Activated CD8-positive, alpha-beta memory T cell treated with anti-CD3 and anti-CD28 coated beads for 1 hour (primary cell): ENCODE measurements at places on chromosomes 4 and X.

DNA sequence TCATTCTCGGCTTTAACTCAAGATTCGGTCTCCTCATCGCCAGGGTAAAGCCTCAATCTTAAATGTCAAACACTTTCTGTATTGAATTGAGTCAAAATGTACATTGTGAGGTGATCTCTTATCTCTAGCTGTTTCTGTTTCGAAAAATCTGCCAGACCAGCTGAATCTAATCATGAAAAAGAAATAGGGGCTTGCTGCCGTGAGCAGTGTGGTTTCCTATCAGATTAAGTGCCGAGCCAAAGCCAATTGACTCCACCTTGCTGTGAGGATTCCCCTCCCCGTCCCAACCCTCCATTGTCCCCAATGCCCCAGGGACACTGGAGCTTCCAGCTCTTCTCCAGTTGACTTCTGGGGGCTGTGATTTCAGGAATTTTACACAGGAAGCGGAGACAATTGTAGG lies 12.5 kb upstream of the CRLF2 start:
- no peak for DNase-seq

GRCh38 chr4:131764730-131765129 lies 1384.4 kb upstream of the PCDH10 start:
- DNase-seq: no peak

DNA sequence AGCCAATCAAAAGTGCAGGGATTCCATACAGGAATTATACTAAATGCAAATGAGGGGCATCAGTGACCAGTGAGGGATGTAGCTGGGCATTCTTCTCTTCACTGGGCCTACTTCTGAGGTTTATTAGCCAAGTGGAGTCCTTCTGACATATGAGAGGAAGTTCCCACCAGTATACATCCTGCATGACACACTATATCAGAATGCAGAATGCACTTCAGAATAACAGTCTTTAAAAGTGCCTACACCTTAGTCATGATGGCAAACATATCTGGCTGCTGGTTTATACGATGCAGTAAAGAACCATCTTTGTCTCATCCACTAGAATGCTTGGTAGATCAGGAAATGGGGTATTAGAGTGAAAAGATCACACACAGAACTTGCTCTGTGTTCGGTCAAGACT lies 180.3 kb upstream of the PPARGC1A start:
- no peak for DNase-seq

GRCh38 chrX:153829799-153830639 lies at the start of gene PDZD4:
TSS of gene PDZD4 (minus strand) at chrX:153830544. CDS start at chrX:153830298, 246 bp downstream.
- no peak for DNase-seq

- DNase-seq: no peak
Observed at GRCh38 chr4:70660106-70660505, 6.2 kb downstream of the JCHAIN start.

- no peak for DNase-seq
Observed at GRCh38 chrX:125622899-125623298, 303.2 kb downstream of the TEX13C start.

- no peak for DNase-seq
Observed at GRCh38 chr4:185904381-185904780, 92.4 kb upstream of the SORBS2 start.
